LoVo (cell line): ENCODE measurements at places on chromosomes 1 and 21.

DNA sequence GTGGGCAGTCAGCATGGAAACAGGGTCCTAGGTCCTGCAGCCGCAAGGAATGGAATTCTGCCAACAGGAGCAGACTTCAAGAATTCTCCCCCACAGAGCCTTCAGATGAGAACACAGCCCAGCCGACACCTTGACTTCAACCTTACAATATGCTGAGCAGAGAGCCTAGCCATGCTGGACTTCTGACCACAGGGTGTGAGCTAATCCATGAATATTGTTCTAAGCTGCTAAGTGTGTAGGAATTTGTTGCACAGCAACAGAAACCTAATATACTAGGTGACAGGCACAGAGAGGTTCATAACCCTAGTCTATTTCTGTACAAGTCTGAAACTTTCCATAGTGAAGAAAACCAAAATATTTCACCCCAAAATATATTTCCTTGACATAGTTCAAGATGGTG is 32.9 kb upstream of the IFNGR2 start:
- no peak for DNase-seq

DNA sequence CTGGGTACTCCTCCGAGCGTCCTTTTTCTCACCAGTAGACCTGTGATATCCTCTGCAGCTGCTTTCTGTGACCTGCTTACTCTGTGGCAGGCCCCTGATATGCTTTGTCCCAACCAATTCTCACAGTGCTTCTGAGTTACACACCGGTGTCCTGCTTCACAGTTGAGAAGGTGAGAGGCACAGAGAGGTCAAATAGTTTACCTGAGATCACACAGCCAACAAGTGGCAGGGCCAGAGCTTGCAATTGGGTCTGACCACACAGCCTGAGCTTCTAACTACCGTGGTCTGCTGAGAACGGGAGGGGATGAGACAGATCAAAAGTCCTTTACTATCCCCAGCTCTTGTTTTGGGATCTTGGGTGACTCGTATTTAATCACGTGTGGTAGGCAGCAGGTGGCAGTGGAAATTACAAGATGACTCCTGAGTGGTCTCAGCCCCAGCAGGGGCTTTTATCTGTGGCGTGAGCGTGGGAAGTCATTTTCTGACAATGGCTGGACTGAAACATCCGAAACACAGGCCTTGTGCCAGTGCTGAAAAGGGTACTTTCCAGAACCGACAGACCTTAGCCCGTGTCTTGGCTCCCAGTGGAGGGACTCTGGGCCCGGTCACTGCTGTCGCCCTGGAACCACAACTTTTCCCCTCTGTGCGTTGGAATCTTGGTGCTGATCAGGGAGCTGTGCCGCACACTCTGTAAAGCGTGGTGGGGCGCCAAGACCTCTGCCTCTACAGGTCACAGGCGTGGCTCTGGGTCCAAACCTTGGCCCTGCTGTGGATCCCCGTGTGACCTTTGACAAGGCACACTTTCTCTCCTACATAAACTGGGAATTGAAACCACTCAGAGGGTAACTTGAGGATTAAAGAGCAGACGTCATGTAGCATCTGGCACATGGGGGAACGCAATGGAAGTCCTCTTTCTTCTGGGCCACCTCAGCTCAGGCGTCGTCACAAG is 11.9 kb downstream of the THEMIS2 start:
- DNase-seq, result no peak

DNA sequence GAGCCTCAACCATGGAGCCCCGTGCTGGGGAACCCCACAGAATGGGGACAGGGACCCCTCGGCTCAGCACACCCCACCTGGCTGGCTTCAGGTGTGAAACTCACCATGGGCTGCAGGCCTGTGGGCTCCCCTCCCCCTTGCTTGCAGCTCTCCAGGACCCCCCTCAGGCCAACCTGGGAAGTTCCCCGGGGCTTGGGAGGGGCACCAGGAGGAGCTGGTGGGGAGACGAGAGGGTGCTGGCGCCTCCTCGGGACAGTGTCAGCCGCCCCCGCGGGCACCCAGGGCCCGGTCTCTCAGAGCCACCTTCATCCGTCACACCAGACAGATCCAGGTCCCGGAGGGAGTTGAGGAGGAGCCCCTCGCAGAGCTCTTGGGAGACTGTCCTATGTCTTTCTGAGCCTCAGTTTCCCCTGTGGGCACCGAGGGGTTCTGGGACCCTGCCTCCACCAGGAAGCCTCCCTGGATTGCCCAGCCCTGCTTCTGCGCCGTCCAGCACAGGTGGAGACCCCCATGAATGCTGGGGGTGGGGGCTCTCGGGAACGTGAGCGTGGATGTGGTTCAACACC is 657 bp upstream of the TNFRSF18 start:
- DNase-seq, result no peak

DNA sequence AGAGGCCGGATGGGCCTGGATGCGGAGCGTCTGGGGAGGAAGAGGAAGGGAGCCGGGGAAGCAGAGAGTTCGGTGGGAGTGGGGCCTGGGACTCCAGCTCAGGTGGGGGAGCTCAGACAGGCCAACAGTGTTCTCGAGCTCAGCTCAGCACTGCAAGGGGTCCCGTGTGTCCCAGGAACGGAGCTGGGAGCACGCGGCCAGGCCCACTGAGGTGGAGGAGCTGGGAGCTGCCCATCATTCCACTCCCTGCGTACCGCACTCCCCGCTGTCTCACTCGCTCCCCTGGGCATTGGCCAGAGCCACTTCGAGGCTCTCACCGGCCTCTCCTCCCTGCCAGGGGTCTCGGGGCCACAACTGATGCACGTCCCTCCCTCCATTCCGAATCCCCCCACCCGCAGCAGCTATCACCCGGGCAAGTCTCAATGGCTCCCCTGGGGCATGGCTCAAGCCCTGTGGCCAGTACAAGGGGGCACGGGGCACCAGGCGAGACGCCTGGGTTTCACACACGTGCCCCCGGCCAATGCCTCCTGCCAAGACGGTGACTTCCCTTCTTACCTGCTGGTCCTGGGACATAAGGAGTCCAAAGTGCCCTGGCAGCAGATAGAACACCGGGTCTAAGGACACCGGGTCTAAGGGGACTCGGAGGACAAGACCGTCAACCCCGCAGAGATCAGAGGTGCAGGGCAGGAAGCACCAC is 30.3 kb upstream of the COL6A2 start:
- no peak for DNase-seq

DNA sequence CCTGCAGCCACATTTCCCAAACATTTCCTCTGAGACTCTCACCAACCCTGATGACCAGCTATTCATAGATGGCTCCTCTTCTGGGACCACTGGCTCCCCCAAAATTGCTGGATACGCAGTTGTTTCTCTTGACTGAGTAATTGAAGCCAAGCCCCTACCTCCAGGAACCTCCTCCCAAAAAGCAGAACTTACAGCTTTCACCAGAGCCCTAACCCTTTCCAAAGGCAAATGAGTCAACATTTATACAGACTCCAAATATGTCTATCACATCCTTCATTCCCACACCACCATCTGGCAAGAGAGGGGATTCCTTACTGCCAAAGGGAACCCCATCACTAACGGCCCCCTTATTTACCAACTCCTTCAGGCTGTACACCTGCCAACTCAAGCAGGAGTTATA is 20.3 kb upstream of the CA6 start:
- DNase-seq, result no peak

DNA sequence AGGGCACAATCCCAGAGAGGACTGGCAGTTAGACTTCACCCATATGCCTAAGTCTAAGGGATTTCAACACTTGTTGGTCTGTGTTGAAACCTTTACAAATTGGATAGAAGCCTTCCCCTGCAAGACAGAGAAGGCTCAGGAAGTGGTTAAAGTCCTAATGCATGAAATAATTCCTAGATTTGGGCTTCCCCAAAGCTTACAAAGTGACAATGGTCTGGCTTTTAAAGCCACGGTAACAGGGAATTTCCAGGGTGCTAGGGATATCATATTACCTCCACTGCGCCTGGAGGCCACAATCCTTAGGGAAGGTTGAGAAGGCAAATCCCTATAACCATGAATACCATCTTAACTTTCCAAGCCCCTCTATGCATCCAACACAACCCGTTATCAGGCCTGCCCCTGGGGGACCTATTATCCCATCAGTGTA is 3.3 kb upstream of the FMO4 start:
- no peak for DNase-seq

DNA sequence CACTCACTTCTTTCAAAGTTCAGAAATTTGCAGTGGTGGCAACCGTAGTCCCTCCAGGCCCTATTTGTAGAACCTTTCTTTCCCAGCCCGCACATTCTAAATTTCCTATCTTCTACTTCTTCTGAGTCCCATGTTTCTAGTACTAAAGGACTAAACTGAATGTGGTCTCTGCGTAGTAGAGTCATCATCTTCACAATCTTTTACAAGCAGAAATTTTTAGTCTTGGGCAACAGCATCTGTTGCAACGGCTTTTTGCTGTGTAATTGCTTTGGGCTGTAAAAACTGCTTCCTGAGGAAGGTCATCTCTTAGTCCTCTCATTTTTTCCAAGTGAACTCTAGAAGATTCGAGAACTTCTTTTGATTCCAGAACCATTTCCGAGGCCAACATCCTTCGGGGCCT is 23.9 kb downstream of the VAV3 start:
- no peak for DNase-seq

GRCh38 chr1:242140836-242141235 is 141.9 kb upstream of the MAP1LC3C start:
- no peak for DNase-seq
